ENCODE measurements at places on chromosomes 5 and 9.

DNA sequence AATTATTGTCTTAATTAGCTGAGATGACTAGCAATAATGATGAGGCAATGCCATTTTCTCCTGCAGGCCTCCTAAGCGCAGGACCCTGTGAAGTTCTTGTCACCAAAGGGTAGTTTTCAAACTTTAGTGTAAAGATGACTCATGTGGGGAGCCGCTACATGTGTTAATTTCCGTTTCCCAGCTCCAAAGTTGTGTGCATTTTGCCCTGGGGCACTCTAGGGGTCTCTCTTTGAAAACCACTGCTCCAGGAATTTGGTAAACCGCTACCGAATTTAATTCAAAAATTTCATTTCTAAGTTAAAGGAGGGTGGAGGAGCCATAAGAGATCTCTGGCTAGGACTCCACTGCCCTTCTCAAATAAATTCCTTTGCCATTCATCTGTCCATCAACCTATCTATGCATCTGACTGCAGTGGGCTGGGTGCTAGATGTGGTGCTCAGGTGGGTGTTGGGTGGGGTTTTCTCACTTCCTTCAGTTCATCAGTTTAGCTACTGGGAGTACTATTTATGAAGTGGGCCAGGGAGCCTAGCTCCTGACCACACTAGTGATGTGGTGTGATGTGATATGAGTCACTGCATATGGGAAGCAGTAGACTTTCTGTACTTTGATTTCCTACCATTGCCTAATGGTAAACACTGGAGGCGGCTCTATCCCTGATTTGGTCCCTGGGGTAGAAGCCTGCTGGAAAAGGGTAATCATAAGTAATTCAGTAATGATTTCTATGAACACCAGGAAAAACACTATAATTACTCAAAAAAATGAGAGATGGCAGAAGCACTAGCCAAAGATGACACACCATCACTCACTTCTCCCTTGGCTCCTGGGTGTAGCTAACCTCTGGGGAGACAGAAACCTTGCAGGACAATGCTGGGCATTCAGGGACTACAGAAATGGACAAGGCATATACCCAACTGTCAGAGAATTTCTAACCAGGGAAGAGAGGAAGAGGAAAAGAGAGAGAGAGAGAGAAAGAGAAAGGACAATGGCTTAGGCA, 4.0 kb upstream of the ZSWIM6 start:
- no peak for DNase-seq

- DNase-seq = no peak
Observed at GRCh38 chr5:137498301-137498735, 808 bp downstream of the SPOCK1 start.

- DNase-seq = no peak
Observed at GRCh38 chr9:68690088-68690487, 15.0 kb upstream of the PIP5K1B start.

DNA sequence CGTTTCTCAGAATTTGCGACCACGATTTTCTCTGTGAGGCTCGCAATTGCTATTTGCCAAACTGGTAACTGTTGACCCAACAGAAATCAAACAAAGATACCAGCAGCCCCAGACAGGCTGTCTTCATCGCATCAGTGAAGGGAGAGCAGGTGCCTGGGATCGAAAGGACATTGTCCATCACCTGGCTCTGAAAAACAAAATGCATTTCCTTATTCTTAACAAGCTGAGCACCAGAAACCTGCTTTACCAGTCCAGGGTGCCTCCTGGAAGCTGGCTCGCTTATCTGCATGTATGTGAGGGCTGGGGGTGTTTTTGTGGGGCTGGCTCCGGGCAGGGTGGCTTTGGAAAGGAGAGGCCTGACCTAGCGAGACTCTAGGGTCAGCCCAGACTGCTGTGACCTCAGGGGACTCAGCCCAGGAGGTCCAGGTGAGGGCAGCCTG, 24.7 kb downstream of the WWC1 start:
- DNase-seq = no peak

DNA sequence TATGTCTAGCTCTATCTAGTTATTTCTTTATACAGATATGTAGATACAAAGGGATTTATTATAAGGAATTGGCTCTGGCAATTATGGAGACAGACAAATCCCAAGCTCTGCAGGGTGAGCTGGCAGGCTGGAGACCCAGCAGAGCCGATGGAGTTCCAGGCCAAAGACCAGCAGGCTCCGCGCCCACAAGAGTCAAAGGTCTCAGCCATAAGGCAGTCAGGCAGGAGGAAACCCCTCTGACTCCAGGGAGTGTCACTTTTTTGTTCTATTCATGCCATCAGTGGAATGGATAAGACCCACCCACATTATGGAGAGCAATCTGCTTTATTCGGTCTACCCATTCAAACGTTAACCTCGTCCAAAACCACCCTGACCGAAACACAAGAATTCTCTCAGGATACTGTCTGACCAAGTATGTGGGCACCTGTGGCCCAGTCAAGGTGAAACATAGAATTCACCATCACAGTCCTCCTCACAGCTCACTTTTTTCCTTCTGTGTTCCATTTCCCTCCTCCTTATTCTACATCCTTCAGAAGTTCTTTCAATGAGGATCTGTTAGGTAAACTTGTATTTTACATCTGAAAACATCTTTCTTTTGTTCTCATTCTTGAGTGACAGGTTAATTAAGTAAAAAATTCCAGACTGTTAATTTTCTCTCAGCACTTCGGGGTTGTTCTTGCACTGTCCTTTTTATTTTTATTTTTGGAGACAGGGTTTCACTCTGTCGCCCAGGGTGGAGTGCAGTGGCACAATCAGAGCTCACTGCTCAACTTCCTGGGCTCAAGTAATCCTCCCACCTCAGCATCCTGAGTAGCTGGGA, 21.2 kb downstream of the RNF130 start:
- DNase-seq = no peak

- DNase-seq = no peak
Observed at GRCh38 chr5:81302596-81302995, 1.2 kb downstream of the ZCCHC9 start.

DNA sequence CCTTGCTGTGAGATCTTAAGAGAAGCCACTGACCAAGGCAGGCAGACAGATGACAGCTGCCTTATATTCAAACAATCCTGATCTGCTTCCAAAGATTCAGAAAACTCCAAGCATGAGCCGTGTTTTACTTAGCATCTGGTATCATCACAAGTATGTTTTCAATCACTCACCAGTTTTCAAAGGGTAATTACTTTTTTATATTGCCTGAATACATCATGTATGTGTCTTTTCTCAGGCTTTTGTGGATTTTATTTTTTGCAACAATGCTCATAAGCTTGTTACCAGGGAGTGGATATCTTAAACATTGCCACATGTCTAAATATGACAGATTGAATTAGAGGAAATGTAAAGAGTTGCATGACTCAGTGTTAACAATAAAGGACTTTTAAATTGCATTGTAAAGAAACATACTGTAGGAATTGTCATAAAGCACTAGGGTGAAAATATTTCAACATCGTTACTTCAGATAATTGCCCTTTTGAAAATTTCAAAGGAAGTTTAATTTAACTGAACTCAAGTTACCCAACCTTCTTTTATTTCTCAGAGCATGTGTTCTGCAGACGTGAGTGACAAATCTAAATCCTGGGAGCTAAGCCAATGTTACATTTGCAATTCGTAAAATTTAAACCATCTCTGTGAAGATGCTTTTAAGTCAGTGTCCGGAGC, 326.1 kb downstream of the PLK2 start:
- no peak for DNase-seq

DNA sequence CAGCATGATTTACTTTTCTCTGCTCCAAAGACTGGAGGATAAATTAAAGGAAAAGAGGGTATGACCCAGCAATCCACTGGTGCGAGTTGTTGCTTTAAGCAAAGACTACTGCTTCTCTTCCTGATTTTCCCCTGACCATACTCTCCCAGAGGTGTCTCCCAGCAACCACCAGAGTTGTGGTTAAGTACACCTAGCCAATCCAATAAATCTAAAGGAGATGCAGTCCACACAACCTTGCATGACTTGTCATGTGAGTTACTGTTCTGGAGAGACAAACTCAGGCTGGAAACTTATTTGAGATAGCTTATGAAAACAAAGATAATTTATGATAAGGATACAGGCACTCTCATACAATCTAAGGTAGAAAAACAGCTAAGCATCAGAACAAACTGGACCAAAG, 11.9 kb downstream of the TMC1 start:
- no peak for DNase-seq

- DNase-seq = no peak
Observed at GRCh38 chr9:12231832-12232231, 461.4 kb upstream of the TYRP1 start.

DNA sequence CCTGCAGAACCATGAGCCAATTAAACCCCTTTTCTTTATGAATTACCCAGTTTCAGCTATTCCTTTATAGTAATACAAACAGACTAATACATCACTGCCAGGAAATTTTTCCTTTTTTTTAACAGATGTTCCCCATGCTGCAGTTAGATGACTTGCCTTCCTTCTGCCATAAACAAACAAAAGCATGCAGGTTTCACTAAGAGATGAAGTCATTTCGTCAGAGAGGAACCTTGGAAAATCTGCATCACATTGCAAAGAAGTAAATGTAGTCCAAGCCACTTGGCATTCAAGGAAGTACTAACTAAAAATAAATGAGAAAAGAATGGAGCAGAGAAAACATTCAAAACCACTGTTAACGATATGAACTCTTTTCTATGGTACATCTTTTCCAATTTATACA, 194.1 kb upstream of the EFNA5 start:
- no peak for DNase-seq

DNA sequence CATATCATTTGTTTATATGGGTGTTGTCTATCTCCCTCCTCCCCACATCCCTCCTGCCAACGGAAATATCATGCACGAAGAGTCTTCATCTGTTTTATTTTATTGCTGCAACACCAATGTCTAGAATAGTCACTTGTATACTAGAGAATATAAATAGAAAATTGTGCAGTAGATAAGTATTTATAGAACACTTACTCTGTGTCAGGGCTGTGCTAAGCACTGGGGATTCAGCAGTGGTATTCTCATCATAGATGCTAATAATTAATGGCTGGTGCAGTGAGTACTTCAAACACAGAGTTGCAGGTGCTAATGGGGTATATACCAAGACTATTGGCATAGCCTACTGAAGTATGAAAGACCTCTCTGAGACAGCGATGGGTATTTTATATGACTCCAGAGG, 353.5 kb upstream of the CDH6 start:
- no peak for DNase-seq

- DNase-seq = no peak
Observed at GRCh38 chr9:35920051-35920620, 10.8 kb downstream of the SPAAR start.

- DNase-seq = no peak
Observed at GRCh38 chr5:26148569-26149107, 889.7 kb downstream of the CDH9 start.

GRCh38 chr9:108235609-108236008, 620.2 kb downstream of the ACTL7B start:
- no peak for DNase-seq
